ENCODE measurements at places on chromosomes 7 and 10.

GRCh38 chr10:1364151-1364910, 308.1 kb downstream of the WDR37 start:
- DNase-seq: no peak

DNA sequence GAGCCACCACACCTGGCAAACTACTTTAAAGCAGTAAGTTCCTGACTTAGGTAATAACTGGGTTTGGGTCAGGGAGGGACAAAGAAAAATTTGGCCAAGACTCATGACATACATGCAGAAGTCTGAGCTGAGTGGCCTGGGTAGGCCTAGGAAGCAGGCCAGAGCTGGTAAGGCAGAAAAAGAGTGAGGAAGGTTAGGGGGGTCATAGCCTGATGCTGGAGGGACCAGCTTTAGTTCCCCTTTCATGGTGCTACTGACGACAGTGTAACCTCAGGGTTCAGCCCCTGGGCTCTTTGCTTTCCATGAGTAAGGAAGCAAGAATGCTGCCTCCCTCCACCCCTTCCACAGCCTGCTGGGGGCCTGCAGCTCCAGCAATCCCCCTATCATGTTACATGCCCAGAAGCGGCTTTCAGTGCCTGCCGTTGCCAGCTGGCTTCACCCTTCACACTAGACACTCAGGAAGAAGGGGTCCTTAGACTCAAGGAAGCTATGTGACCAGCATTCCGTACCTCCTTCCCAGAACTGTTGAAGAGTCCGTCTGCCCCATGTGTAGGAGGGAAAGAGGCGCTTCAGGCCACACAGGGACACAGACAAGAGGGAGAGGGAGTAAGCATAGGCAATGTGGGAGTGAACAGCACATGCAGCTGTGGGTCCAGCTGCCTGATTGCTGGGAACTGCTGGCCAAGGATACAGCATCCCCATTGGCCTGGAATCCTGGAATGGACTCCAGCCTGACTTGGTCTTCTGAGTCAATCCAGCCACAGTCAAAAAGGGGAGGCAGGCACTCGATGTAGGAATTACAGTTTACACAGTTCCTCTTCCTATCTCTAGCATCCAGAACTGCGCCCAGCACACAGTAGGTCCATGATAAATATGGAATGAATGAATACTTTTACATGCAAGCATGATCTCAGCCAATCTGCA, 4.1 kb upstream of the PLAU start:
- DNase-seq: no peak

DNA sequence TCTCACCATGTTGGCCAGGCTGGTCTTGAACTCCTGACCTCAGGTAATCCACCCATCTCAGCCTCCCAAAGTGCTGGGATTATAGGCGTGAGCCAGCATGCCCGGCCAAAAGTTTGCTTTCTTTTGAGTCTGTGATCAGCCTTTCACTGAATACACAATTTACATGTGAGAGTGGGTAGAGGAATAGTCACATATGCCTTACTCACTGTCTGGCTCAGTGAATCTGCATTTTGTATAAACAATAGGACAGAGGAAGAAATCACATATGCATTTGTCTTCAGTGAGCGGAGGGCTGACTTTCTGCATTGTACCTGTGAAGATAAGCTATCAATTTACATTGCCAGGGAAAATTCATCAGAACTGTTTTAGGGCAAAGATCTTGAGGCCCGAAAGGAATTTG, 2.5 kb upstream of the TECPR1 start:
- no peak for DNase-seq

DNA sequence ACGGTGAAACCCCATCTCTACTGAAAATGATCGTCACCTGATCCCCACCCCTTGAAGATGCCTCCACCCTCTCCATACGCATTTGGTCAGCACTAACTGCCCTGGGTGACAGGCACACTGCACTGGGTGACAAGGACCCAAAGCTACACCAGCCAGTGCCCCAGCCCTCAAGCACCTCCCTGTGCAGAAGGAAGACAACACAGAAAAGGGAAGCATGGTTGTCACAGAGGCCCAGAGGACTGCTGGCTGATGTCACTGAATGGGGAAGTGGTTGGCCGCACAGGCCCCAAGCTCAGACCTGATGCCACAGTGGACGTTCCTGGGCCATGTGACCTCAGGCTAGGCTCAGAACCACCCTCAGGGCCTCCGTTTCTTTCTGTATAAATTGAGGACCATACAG, 4.2 kb upstream of the PILRA start:
- DNase-seq: peak; percentile 42

- DNase-seq: no peak
Measured at GRCh38 chr7:34312624-34313023, 345.4 kb upstream of the NPSR1 start.

GRCh38 chr10:110679486-110680272, 35.5 kb downstream of the RBM20 start:
- no peak for DNase-seq

- no peak for DNase-seq
Measured at GRCh38 chr10:85857305-85857704, 509.3 kb downstream of the GRID1 start.

DNA sequence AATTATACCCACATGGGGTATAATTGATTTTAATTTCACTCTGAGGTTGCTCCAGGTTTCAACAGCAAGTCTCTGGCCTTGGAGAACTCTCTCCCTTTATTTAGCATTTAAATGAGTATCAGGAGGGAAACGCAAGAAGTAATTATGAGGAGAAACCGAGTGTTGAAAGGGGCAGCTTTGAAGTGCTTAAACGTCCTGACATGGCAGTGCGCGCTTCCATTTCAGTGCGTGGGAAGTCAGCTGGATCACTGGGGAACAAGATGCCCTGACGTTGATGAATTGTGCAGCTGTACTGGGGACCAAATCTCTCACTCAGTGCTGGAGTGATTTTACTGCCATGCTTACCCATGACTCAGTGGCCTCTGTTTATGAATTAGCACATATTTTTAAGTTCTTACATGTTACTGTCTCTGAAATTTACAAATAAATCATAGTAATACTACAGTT, 106.0 kb upstream of the PRR15 start:
- DNase-seq: peak; percentile 21

DNA sequence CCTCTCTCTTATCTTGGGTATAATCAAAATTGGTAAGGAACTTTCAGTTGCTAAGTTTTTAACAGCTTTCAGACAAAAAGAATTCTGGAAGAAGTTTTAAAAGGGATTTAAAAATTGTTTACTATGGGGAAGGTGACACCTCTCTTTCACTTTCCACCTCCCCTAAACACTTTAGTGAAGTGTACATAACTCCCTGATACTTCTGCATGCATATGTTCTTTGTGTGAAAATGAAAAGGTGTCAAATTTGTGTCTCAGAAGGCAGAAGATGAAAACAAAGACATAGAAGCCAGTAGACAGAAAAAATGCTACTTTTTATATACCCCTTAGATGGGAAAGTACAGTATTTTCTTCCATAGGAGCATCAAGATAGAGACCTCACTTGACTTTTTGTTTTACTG, 117.8 kb downstream of the TMEM26 start:
- no peak for DNase-seq

DNA sequence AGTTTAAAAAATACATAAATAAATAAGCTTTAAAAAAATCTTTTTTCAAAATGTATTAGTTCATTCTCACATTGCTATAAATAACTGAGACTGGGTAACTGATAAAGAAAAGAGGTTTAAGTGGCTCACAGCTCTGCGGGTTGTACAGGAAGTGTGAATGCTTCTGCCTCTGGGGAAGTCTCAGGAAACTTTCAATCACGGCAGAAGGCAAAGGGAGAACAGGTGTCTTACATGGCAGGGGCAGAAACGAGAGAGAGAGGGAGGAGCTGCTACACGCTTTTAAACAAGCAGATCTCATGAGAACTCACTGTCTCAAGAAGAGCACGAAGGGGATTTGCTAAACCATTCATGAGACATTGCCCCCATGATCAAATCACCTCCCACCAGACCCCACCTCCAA, 114.6 kb downstream of the DNAJC1 start:
- no peak for DNase-seq

GRCh38 chr10:28604567-28605536, 71.9 kb downstream of the WAC start:
- DNase-seq: no peak

DNA sequence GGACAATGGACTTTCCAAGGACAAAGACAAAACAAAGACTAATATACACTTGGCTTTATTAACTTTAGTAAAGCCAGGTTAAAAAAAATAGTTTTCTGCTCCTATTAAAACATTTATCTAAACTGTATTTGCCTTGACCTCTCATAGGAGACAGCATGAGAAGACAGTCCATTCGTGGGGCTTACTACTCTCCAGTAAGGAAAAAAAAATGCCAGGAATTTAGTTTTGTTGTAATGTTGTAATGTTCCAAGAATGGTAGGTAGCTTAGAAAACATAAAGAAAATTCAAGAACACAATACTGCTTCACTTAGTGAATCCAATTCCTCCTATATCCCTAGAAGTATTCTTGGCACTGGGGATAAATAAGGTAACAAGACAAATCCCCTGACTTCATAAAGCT, 81.7 kb downstream of the KMT2C start:
- no peak for DNase-seq
